Smooth muscle cell of the pulmonary artery (primary cell): ENCODE measurements at places on chromosomes 4 and X. TPM values are rescaled to one million over a fixed set of nuclear protein-coding genes. Genes with fewer than 3 reads are reported as not detected.

The CTBP1 gene
- 243 and 255 TPM in 2 replicates for total RNA-seq

The RBM3 gene
- total RNA-seq = 40.5 and 60.7 TPM in 2 replicates

The CXorf38 gene
- 7.5 TPM in 2 replicates for total RNA-seq

The CYP2U1 gene
- 15.9 and 17.1 TPM in 2 replicates for total RNA-seq

The PPP3CA gene
- total RNA-seq = 51.9 and 71.9 TPM in 2 replicates

The NHSL2 gene
- 2.4 and 4.4 TPM in 2 replicates for total RNA-seq

The DDIT4L gene
- total RNA-seq = 5.0 and 17.8 TPM in 2 replicates

The RNF4 gene
- total RNA-seq = 48.2 and 54.5 TPM in 2 replicates
